ENCODE measurements at places on chromosomes 1 and 21. TPM values are rescaled to one million over a fixed set of nuclear protein-coding genes. Genes with fewer than 3 reads are reported as not detected.

The MAP10 gene
- 1.3 TPM for total RNA-seq

The NGF gene
- total RNA-seq = 0.13 TPM

The CASZ1 gene
- total RNA-seq = 4.0 TPM

The ITLN2 gene
- total RNA-seq = not detected

The PAQR6 gene
- total RNA-seq = 0.50 TPM

Data from bladder microvascular endothelial cell (primary cell).